ENCODE measurements at places on chromosomes 7 and 10. TPM values are rescaled to one million over a fixed set of nuclear protein-coding genes. Genes with fewer than 3 reads are reported as not detected.

EMX2 gene
- total RNA-seq, result not detected

DNA sequence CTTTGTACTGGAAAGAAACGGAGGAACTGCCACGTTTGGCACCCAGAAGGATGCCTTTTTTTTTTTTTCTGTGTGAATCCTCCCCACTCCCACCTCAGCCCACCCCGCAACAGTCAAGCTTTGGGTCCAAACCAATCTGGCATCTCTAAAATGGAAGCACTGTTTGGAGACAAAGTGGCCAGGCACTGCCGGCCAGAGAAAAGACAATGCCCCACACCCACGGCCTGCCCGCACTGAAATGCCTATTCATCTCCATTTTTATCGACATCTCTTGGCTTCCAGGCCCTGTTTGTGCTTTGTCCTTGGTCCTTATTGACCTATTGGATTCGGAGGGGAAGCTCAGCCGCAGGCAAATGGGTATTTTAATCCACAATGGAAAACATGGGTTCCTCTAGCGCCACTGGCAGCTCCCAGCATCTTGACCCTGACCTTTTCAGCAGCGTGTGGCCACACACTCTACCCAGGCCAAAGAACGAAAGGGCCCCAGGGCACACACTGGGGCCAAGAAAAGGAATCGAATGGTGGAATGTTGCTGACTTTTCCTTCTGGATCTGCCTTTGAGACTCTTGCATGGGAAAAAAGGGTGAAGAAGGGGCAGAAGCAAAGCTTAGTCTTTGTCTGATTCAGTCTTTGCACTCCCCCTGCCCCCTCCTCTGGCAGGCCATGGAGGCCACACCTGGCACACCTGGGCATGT, 162.6 kb upstream of the CDCA7L start:
- no peak for DNase-seq

AKR1C1 gene
- total RNA-seq, result 2.1 TPM

GRCh38 chr10:36671607-36672006, 453.8 kb upstream of the ANKRD30A start:
- DNase-seq, result no peak

GRCh38 chr10:90583416-90583815, 274.4 kb downstream of the HTR7 start:
- DNase-seq, result no peak

GRCh38 chr10:33015761-33016547, 57.9 kb upstream of the ITGB1 start:
- no peak for DNase-seq

TRPV6 gene
- total RNA-seq, result 1.7 TPM

KDM7A gene
- total RNA-seq, result 11.6 TPM

DNA sequence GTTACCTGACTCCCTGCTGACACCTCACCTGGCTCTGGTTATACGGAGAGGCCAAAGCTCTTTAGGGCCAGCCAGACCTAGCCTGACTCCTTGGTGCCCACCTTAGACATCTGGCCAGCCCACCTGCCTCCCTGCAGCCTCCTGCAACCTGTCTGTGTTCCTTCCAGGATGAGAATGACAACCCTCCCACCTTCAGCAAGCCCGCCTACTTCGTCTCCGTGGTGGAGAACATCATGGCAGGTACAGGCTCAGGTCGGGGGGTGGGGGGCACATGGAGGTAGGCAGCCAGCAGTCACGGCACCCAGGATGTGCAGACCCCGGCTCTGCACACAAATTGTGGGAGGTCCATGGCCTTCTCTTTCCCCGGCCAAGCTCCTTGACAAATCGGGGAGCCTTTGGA, 32.1 kb downstream of the C10orf105 start:
- DNase-seq, result no peak

CYP3A7 gene
- total RNA-seq, result not detected

- DNase-seq, result no peak
Measured at GRCh38 chr10:17780727-17781126, 28.4 kb upstream of the MRC1 start.

LRIT1 gene
- not detected for total RNA-seq

TAS2R41 gene
- total RNA-seq, result not detected

GRCh38 chr7:116776046-116776445, 86.3 kb upstream of the CAPZA2 start:
- no peak for DNase-seq

DNA sequence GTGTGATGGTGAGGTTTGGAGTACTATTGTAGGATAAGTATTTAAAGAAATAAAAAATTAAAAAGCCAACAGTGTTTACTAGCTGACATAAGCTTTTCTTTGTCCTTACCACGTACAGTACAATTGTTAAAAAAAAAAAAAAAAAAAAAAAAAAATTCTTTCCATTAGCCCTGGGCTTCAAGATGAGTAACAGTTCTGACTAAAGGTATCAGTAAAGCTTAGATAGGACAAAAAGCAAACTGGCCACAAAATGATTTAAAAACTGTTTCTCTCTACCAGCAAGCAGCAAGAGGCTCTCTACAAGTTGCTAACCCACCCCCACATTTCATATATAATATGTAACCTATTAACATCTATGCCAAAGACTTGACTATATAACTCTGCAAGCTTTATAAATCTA, 17.5 kb downstream of the HYCC1 start:
- DNase-seq, result no peak

GRCh38 chr7:129801882-129802281, 150.9 kb downstream of the UBE2H start:
- no peak for DNase-seq

- DNase-seq, result no peak
Measured at GRCh38 chr10:79282388-79282787, 64.9 kb upstream of the PPIF start.

DNA sequence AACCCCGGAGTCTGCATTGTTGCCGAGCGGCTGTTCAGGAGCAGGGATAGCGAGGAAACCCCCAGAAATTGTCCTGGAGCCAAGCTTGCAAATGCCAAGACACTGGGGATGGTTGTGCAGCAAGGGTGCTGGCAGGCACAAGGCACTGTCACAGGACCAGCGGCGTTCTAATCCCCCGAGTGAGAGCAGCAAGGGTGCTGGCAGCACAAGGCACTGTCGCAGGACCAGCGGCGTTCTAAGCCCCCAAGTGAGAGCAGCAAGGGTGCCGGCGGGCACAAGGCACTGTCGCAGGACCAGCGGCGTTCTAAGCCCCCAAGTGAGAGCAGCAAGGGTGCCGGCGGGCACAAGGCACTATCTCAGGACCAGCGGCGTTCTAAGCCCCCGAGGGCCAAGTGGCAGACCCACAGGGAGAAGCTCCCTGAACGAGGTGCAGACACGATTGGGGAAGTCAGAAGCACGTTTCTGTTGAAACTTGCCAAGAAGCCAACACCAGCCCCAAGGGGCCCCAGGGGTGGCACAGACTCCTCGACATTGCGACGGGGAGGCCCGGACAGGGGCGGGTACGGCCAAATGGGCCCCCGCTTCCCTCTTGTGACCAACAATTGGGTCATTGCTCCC, 40.4 kb upstream of the INPP5A start:
- no peak for DNase-seq

C10orf67 gene
- not detected for total RNA-seq

RABGEF1 gene
- total RNA-seq, result 22.9 TPM

TSPAN13 gene
- 18.5 TPM for total RNA-seq

CLCN1 gene
- total RNA-seq, result 0.47 TPM

DNA sequence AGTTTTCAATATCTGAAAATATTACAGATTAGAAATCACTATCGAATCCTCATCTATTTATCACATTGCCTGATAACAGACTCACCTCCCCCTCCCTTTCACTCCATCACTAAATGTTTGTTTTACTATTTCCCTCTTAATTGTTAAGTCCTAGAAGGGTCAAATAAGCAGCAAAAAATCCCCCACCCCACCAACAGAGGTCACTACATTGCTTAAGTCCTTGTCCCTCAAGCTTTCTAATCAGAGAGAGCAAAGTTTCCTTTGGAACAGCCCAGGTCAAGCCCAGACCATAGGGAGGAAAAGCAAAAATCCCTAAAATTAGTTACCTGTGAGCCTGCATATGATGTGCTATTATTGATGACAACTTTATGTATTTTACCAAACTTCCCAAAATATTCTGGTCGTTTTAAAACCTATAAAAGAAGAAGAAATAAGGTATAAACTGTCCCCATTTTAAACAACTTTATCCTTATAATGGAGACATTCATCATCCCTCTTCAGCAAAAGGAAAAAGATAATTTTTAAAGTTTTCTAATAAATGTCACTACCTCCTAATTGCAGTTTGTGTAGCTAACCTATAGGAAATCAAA, 95.0 kb downstream of the CNOT4 start:
- peak; percentile 65 for DNase-seq

TFPI2 gene
- total RNA-seq, result 0.15 TPM

HMX3 gene
- total RNA-seq, result not detected

DNA sequence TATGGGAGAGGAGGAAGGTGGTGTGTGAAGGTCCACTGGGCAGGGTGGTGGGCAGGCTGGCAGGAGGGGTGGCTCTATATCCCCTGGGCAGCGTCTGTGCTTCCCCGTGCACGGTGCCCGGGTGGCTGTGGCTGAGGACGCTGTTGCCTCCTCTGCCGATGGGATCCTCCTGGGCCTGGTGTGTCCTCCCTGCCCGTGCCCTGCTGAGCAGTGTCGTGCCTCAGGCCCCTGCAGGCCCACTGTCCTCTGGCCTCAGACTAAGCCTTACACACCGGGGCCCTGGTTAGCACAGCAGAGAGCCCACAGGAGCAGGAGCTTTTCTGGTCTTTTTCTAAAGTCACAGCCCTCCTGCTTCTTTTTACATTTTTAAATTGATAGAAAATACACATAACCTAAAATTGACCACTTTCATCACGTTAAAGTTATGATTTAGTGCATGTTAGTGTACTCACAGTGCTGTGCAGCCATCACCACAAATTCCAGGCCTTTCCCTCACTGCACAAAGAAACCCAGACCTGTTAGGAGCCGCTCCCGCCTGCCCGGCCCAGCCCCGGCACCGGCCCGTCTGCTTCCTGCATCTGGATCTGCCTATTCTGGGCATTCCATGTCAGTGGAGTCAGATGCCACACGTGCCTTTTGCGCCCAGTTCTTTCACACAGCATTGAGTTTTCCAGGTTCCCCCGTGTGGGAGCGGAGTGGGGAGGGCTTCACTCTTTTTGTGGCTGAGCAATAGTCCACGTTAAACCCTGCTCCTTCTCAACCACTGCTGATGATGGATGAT, 19.4 kb downstream of the PFKFB3 start:
- no peak for DNase-seq

- DNase-seq, result no peak
Measured at GRCh38 chr7:70229242-70229641, 631.0 kb downstream of the AUTS2 start.

GRCh38 chr10:5645375-5645774, 21.0 kb downstream of the ASB13 start:
- no peak for DNase-seq

DNA sequence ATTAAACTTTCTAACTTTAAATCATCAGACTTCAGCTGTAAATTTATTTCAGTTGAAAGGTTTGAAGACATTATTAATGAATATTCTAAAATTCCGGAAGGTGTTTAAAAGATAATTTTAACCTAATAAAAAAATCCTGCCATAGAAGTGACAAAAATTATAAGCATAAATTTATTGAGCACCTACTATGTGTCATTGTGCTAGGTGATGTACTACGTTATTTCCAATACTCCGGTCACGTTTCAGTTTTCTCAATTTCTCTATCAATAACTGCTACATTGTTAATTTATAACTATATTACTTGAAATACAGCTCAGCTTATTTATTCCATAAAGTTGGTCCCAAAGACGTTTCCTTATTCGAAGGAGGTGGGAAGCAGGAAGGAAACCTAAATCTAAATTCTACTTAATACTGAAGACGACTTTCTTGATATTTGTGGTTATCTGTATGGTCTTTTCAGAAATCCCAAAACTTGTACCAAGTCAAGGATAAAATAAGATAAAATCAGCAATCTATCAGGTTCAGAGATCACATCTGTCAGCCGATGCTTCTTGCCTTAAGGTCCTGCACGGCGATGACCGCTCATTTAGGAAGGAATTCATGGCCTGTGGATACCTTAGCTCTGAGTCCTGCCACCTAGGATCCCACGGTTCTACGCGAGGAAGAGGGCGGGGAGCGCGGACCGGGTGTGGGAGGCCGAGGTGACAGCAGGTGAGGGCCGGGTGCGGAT, 1.2 kb upstream of the ZEB1 start:
- no peak for DNase-seq

DNA sequence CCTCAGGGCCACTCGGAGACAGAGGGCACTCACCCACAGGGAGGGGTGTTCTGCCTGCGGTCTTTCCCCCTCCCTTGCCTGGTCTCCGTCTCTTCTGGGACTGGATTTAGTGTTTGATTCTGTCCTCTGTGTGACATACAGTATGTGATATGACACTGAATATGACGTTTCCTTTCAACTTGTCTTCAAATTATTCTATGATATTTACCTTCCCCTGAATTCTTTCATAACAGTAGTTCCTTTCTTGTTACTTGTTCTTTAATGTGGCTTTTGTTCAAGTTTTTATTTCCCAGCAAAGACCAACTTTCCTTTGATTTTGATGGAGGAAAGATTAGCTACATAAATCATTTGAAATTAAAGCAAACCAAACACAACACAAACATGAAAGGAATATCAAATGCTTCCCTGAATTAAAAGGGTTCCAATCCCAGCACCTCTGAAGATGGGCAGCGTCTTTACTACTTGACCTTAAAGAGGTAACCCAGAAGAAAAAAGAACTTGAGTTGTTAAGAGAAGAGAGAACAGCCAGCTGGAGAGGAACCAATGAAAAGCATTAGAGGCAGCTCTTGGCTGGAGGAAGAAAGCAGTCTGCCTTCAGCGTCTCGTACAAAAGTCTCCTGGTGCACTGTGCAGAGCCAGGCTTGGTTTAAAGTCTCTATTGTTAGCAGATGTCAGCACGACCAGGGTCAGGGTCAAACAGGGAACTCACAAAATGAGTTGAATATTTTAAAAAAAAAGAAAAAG, 18.3 kb upstream of the RHEB start:
- DNase-seq, result no peak

PAX4 gene
- not detected for total RNA-seq

ABI1 gene
- 34.8 TPM for total RNA-seq

- DNase-seq, result no peak
Measured at GRCh38 chr10:8056871-8057331, 2.4 kb downstream of the GATA3 start.

- DNase-seq, result peak; percentile 21
Measured at GRCh38 chr7:148142660-148143248, 447.8 kb upstream of the C7orf33 start.

GRCh38 chr10:129140921-129141885, 325.8 kb upstream of the MGMT start:
- DNase-seq, result no peak

DNA sequence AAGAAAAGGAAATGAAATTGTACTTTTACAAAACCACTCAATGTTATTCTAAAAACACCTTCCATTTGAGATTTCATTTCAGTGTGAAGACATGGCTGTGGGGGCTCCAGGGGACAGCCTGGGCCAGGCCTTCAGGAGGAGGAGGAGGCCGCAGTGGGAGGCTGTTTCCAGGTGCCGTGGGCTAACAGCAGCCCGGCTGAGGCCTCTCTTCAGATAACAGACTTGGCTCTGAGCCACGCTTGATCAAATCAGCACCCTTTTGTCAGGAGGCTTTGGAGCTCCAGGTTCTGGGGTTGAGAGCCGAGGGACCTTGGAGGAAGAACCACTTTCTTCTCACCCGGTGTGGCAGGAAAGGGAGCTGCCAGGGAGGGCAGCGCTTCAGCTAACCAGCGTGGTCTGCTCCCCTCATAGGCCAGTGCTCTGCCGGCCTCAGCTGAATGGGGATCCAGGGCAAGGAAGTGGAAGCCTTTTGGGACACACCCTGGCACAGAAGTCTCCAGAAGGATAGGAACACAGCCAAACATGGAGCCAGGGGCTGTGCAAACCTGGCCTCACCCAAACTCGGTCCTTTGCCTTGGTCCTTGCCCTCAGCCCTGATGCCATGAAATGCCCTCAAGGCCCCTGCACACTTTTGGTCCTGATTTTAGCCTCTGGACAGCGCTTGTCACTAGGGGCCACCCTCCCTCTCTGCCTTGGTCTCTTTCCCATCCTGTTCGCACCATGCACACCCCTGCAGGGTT, 23.5 kb upstream of the CHST15 start:
- no peak for DNase-seq

KLLN gene
- 1.4 TPM for total RNA-seq

IMPDH1 gene
- 98.2 TPM for total RNA-seq

Measured in HCT116 (cell line).